ENCODE measurements at places on chromosomes 7 and 10. TPM values are rescaled to one million over a fixed set of nuclear protein-coding genes. Genes with fewer than 3 reads are reported as not detected.

SVOPL gene
- not detected for total RNA-seq

MYH16 gene
- 0.93 TPM for total RNA-seq

PROSER2 gene
- total RNA-seq = 10.2 TPM

TAS2R41 gene
- total RNA-seq = not detected

COMTD1 gene
- total RNA-seq = 8.9 TPM

FGFR2 gene
- 0.27 TPM for total RNA-seq

SPDYE16 gene
- not detected for total RNA-seq
